ENCODE measurements at places on chromosomes 3 and 15. TPM values are rescaled to one million over a fixed set of nuclear protein-coding genes. Genes with fewer than 3 reads are reported as not detected.

GRCh38 chr3:141384157-141384556 lies 15.9 kb downstream of the ZBTB38 start:
- DNase-seq, result no peak

DNA sequence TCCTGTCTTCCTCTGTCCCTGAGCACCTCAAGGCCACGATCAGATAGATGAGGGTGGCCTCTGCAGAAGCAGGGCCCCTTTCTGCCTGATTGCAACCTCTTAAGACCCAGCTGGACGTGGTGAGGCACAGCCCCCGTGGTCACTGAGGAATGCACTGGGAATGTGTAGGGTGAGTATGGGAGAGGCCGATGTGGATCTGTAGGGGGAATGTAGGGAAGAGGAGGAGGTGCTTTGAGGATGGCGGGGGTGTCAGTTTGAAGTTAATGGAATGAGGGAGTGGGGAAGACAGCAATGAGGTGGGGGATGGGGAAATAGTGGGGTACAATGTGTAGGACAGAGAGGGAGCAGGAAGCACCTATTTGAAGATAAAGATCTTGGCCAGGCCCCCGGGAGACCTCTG lies 785 bp upstream of the IQCF5 start:
- DNase-seq, result no peak

DNA sequence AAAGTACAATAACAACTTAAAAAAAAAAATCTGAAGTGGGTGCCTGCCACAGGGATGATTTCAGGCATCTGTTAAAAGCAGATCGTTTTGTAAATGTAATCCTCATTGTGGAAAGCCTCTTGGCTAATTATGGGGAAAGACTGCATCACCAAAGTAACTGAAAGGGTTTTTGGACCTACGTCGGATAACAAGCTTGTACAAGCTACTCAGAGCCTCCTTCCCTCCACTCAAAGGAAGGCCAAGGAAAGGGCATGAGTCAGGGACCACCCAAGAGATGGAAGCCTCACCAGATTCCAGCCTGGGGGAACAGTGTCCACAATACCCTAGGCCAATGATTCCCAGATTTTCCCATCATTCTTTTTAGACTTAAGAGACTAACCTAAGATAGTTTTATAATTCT lies 84.3 kb downstream of the ATP1B3 start:
- no peak for DNase-seq

The TRIM42 gene
- not detected for total RNA-seq

Measured in CD4-positive, alpha-beta T cell (primary cell).